ENCODE measurements at places on chromosomes 6 and 20.
A peak's percentile ranks its signal among the peaks of the same experiment; 100 is the strongest.

DNA sequence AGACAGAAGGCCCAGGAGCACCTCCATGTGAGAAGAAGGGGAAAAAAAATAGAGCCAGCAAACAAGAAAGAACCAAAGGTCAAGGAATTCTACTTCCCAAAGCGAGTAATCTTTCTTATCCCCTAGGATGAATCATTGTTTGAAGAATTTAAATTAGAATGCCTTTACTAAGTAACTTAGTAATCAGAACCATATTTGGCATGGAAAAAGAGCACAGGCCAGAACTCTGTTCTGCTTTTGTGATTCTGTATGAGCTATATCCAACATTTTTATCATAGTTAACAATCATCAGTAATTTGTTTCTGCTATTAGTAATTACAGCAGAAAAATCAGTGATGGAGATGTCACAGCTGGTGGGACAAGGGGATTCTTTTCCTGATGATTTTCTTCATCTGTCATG lies 228.8 kb upstream of the FAM83B start:
- peak; percentile 96 for DNase-seq

- DNase-seq = no peak
These were observed 39.9 kb upstream of the TTPAL start for GRCh38 chr20:44435630-44436335.

DNA sequence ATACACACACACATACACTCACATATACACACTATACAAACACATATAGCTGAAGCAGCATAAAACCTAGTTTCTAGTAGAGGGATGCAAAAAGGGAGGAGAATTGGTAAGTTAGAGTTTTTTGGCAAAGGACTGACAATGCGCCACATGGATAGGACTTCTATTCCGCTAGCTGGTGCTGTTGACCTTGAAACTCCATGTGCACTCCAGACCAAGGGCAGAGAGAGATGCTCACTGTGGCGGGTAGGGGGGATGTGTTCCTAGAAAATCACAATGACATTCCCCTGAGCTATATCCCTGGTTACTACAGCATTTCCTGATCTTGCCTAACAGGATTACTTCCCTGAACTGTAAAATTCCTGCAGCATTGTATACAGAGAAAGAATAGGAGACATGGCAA lies 19.2 kb downstream of the MICA start:
- DNase-seq = no peak

DNA sequence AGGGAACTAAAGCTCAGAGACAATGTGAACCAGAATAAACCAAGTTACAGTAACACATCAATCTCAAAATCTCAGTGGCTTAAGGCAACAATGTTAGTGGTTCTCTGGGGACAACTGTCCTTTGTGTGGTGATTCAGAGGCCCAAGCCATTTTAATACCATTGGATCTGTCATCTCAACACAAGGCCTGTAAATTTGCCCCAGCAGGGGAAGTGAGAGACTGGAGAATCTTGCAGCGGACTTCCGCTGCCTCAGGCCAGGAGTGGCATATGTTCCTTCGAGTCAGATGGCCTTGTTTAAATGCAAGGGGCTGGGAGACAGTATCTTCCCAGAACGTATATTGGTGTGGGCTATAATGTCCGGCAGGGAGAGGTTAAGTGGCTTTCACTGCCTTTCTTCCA lies 126.0 kb downstream of the CD83 start:
- DNase-seq = no peak

- DNase-seq = no peak
These were observed 115.4 kb downstream of the MYO6 start for GRCh38 chr6:75864446-75864845.

DNA sequence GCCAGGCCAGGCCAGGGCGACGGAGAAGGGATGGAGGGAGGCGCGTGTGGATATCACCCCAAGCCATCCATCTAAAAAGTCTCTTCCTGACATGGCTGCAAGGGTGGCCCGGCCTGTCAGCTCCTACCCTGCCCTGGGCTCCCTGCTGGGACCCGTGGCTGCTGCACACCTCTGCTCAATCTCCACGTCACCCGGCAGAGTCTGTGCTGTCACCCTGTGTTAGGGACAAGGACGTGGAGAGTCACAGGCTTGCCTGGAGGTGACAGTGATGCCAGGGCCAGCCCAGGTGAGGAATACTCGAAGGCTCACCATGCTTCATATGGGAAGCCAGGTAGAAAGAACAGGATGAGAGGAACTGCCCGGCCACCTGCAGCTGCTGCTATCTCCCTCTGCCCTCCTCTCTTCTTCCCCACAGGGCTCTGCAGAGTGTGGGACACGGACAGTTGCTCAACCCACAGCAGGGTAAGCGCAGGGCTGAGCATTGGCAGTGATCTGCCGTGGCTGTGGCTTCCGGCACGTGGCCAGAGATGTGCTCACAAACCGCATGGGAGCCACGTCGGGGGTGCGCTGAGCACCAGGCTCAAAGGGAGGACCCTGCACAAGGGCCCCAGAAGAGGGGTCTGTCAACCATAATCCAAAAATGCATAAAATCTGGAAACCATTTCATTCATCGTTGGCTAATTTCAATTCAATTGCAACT lies 214.3 kb downstream of the DLL1 start:
- DNase-seq = no peak

- DNase-seq = no peak
These were observed 6.3 kb upstream of the OR14J1 start for GRCh38 chr6:29295181-29295585.

GRCh38 chr20:24577271-24577909 lies 108.0 kb downstream of the SYNDIG1 start:
- DNase-seq = no peak

DNA sequence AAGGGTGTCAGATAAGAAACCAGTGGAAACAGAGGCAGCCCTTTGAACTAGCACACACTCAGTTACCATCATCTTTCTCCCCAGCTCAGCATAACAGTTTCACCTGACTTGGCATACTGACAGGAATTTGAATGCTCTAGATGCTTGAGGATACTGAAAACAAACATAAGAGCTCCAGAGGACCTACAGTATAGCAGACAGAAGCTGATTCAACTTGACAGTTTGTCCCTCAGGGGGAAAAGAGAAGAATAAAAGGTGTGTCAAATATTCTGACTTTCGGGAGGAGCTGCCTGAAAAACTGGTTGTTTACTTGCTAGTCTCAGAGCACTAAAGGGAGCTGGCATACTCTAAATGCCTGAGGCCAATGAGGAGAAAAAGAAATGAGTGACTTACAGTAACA lies 35.1 kb downstream of the EYS start:
- DNase-seq = no peak

GRCh38 chr20:50009521-50010454 lies 27.0 kb downstream of the SNAI1 start:
- no peak for DNase-seq

DNA sequence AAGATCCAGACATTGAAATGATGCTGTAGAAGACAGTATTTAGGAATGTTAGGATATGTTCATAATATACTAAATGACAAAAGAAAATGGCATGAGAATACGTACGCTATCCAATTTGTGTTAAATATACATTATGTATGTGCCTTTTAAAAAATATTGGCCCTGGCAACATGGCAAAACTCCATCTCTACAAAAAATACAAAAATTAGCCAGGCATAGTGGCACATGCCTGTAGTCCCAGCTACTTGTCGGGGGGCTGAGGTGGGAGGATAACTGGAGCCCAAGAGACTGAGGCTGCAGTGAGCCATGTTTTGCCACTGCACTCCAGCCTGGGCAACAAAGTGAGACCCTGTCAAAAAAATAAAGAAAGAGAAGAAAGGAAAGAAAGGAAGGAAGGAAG lies 155.7 kb downstream of the DOK5 start:
- DNase-seq = no peak

GRCh38 chr20:57402206-57403125 lies 11.3 kb downstream of the RBM38 start:
- no peak for DNase-seq

DNA sequence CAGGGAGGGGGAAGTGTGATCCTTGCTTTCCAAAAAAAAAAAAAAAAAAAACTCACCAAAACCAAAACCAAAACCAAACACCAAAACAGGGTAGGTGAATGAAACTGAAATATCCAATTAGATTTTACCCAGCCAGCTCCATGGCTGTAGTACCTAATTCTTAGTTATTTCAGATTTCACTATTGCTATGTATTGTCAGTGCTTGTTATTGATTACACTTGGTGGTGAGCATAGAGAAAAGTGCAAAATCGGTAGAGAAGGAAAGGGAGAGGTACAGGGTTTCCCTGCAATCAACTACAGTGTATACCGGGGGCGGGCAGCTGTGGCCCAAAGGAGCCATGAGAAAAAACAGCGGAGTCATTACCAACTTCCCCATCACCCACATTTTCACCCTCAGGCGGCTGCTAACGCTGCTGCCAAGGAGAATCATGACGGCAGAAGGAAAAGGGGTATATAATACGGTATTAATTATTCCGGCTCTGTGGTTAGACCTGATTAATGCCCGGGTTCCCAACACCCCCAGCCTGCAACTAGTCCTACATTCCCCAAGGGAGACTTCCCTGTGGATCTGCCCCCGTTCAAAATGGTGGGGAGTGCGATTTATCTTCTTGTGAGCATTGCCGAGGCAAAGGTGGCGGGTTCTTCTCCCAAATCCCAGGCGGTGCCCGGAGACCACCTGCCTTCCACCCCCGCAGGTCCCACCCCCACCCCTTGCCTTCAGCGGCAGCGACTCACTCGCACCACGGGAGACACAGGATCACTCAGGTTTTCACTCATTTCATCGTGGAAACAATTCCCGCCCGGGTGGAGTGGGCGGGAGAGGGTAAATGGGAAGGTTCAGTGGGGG lies at the start of gene C6orf62:
C6orf62 (minus strand) TSS at position 30 of the 847 bp plus-strand sequence. CDS start 486 bp downstream, outside the sequence.
- peak; percentile 30 for DNase-seq

GRCh38 chr6:4486568-4487315 lies 289.5 kb upstream of the CDYL start:
- no peak for DNase-seq

DNA sequence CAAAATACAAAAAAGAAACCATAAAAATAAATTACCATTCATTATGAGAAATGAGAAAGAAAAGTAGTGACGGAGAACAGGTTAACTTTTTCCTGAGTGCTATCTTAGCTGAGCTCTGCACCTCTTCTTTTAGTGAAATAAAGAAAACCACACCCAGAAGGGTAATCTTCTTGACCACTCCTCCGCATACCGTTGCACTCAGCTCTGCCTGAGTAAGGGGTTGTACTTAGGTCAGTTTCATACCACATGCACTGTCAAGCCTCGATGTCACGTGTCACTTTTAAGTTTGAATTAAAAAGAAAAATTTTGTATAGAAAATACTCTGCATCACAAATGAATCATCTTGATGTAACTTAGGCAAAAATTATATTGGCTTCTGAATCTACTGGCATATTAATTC lies 2.8 kb downstream of the EZR start:
- no peak for DNase-seq

DNA sequence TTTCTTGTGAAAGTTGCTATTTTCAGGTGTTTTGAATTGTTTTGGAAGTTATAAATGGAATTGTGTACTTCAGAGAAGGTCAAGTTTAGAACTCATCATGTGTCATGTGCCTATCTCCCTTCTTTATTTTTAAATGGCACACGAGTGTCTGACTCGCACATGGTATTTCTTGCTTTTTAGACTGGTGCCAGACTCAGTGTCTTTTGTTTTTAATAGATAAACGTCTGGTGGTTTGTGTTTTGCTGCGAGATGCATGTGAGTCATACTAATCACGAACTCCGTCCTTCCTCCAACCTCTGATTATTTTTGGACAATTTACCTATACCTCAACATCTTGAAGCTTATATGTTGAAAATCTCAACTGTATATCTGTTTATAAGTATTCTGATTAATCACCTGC lies 292.1 kb downstream of the CDKAL1 start:
- peak; percentile 29 for DNase-seq

GRCh38 chr6:52189974-52190373 lies 3.8 kb downstream of the IL17A start:
- no peak for DNase-seq

GRCh38 chr6:160128125-160128683 lies 6.6 kb downstream of the SLC22A1 start:
- no peak for DNase-seq

- no peak for DNase-seq
These were observed 42.0 kb upstream of the SLC9A8 start for GRCh38 chr20:49770634-49771033.

- DNase-seq = no peak
These were observed 363.1 kb upstream of the NOX3 start for GRCh38 chr6:155818698-155819097.

GRCh38 chr6:3316331-3316730 lies 57.6 kb downstream of the PSMG4 start:
- DNase-seq = no peak

DNA sequence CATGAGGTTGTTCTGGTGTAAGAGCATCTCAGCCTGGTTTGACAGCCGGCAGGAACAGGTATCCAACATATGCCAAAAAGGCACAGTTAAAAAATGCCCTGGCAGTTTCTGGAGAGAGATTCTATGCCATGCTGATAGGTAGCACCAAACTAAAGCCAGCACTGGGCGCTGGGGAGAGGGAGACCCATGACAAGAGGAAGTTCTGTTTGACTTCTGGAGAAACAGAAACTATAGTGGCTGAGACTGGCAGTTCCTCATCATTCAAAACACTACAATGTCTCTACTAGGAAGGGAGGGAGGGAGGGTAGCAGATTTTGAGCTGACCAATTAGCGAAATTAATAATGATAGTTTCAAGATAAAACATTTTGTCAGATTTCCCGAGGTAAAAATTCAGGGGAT lies 174.1 kb downstream of the ADAT2 start:
- DNase-seq = no peak

DNA sequence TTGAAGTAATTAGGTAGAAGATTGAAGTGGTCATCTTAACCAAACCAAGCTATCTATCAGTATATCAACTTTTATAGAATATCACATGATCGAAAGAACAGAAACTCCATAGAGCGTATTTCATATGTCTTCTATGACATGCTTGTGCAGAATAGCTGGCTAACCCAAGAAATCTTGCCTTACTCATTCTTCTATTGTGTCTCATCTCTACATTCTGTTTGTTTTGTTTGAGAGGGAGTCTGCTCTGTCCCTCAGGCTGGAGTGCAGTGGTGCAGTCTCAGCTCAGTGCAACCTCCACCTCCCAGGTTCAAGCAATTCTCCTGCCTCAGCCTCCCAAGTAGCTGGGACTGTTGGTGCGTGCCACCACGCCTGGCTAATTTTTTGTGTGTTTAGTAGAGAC lies 10.6 kb downstream of the TAB2 start:
- no peak for DNase-seq

- DNase-seq = peak; percentile 52
These were observed 27.8 kb downstream of the PRPH2 start for GRCh38 chr6:42694586-42694985.

GRCh38 chr6:84052204-84052882 lies 18.8 kb downstream of the MRAP2 start:
- peak; percentile 34 for DNase-seq

- peak; percentile 77 for DNase-seq
These were observed 9.0 kb downstream of the ATF6B start for GRCh38 chr6:32118782-32119628.

- no peak for DNase-seq
These were observed 2.9 kb upstream of the MDFI start for GRCh38 chr6:41635365-41635764.

GRCh38 chr6:158793432-158793831 lies 25.7 kb downstream of the EZR start:
- peak; percentile 56 for DNase-seq
